ENCODE measurements at places on chromosomes 6 and 20.

GRCh38 chr20:3997446-3997845 is 17.9 kb downstream of the RNF24 start:
- no peak for DNase-seq

- no peak for DNase-seq
Measured at GRCh38 chr20:49636447-49636846, 68.5 kb upstream of the PTGIS start.

DNA sequence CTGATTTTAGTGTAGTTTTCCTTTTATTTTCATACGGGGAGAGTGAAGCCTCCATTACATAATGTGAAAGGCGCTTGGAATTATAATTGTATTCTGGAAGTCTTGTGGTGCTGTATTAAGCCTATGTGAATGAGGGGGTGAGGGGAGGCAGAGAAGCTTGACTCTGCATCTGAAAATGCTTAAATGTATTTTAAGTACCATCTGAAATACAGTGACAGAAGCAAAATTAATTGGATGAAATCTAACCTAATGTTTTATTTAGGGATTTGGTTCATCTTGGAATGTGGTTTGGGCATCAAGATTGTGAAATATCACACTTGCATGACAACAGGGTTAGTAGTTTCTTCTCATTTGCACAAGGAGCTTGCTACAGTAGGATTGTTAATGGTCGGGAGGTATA is 41.2 kb downstream of the TMEM200A start:
- DNase-seq, result no peak

- no peak for DNase-seq
Measured at GRCh38 chr6:165220045-165220444, 89.4 kb downstream of the C6orf118 start.

- peak; percentile 3 for DNase-seq
Measured at GRCh38 chr6:17556014-17556413, 44.1 kb upstream of the FAM8A1 start.
